ENCODE measurements at places on chromosomes 11 and 22.
A peak's percentile ranks its signal among the peaks of the same experiment; 100 is the strongest.

GRCh38 chr11:125233736-125234275 is 69.3 kb downstream of the PKNOX2 start:
- DNase-seq, result no peak

DNA sequence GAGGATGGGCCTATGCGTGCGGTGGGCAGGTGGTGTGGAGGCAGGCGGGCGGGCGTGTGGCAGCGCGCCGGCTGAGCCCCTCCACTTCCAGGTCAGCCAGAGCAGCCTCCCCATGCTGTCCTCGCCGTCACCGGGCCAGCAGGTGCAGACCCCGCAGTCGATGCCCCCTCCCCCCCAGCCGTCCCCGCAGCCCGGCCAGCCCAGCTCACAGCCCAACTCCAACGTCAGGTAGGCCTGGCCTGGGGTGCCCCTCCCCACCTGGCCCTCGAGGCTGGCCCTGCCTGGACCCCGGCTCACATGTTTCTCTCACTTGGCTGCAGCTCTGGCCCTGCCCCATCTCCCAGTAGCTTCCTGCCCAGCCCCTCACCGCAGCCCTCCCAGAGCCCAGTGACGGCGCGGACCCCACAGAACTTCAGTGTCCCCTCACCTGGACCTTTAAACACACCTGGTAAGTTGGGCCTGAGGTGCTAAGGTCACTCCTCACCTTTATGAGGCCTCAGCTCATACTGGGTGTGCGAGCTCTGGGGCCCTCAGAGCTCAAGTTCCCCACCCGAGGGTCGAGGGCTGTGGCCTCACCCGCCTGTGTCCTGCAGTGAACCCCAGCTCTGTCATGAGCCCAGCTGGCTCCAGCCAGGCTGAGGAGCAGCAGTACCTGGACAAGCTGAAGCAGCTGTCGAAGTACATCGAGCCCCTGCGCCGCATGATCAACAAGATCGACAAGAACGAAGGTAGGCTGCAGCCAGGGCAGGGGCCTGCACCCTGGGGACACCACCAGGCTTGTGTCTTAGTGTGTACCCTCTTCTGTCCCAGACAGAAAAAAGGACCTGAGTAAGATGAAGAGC is 75.3 kb downstream of the MED15 start:
- no peak for DNase-seq

DNA sequence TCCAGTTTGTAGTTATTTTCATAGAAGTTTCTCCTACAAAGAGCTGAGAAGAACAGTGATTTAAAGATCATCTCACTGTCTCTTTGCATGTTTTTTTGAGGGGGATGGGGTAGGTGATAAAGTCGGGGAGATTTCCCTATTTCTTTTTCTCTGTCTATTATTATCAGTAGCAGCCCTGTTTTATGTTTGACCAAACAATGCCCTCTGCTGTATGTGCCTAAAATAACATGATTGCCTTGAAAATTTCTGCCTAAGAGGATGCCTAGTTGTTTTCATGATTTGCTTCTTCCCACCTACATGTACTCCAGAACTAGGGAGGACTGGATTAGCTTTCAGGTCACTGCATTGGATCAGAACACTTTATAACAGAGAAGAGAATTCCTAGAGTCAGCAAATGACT is 1330.2 kb downstream of the LRRC4C start:
- peak; percentile 51 for DNase-seq

- no peak for DNase-seq
These were observed 735.1 kb upstream of the CCDC90B start for GRCh38 chr11:84021291-84021690.

DNA sequence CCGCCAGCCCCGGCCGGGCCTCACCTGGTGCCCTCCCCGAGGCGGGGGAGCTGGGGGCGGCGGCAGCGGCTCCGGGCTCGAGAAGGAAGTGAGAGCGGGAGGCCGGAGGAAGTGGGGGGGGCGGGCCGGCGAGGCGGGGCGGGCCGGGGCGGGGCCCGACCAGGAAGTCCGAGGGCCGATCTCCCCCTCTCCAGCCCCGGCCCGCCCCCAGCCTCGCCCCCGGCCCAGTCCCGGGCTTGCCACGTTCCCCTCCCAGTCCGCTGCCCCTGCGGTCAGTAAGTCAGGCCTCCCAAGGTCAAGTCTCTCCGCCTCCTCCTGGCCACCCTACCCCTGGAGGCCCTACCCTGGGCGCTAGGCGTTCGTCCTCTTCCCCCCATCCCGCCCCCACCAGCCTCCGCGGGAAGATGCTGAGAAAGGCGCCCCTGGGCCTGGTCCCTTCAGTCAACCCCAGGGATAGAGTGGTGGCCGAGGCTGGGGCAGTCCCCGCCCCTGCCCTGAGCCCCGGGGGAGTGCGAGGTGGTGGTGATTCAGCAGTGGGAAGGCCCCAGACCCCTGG is at the start of gene RHOG:
Gene RHOG (minus strand): TSS at position 90 of the 556 bp plus-strand sequence. CDS start 12,821 bp downstream, outside the sequence.
- peak; percentile 76 for DNase-seq

DNA sequence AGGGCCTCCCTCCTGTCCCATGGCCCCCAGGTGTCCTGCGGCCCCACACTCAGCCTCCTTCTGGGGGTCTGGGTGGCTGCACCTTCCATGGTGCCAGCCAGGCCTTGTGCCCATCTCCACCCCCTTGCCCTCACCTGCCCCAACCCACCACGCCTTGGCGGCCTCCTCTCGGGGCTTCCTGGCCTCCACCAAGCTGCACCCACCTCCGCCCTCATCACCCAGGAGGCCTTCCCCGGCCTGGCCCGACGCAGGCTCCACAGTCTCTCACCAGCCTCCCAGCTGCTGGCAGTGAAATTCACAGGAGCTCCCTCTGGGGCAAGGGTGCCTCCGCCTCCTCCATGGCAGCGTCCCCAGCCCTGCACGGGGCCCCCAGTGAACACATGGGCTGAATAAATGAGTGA is 35.9 kb upstream of the WNT7B start:
- no peak for DNase-seq

DNA sequence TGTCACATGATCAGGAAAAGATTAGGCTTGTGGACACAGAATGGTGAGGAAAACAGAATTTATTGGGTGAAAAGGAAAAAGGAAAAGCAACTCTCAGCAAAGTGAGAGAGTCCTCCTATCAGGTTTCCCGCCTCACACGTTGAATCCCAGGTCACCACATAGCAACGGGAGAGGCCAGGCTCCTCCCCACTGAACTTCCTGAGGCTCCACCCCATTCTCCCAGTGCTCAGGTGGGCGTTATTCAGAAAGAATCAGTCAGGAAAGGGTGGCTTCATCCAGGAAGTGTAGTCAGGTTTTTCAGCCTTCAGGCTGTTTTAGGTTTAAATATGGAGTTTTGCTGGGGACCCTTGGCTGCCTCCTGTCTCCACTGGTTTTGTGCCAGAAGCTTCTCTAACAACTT is 66.9 kb downstream of the SPON1 start:
- DNase-seq, result no peak

- no peak for DNase-seq
These were observed 26.3 kb downstream of the PDE2A start for GRCh38 chr11:72647882-72648281.

DNA sequence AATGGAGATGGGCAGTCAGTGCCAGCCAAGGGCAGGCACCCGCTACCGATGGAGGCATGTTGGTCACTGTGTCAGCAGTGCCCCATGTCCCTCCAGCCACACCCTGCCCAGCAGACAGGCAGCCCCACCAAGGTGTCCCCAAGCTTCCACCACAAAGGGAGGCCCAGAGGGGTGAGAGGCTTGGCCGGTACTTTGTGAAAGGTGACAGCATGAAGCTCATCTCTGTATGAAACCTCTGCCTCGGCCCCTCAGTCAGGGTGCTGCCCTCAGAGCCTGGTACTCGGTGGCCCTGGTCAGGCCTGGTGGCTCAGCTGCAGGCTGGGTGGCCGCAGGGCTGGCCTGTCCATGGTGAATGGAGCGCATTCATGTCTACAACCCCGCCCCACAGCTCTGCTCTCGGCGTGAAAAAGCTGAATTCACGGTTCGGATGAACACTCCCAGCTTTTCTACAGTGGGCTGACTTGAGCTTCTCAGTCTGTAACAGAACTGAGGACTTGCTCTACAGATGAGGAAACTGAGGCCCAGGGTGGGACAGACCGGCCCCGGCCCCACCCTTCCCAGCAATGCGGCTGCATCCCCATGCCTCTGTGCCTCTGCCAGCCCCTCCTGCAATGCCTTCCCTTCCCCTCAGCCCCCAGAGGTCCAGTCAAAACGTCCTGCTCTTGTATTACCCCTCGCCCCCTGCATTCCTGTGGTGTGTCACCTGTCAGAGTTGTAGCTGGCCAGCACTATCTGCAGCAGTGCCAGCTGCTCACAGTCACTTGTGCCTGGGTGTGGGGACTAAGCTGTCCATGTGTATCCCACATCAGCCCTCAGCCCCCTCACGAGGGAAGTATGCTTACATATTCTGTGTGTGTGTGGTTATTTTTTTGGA is 27.7 kb downstream of the RSPH14 start:
- no peak for DNase-seq

- no peak for DNase-seq
These were observed 206.5 kb upstream of the PGR start for GRCh38 chr11:101336155-101336554.

- DNase-seq, result no peak
These were observed 20.9 kb downstream of the TCP11L1 start for GRCh38 chr11:33060271-33060670.

GRCh38 chr11:60859616-60860250 is 4.0 kb upstream of the PTGDR2 start:
- DNase-seq, result no peak

- no peak for DNase-seq
These were observed 755.8 kb downstream of the NTM start for GRCh38 chr11:132125988-132126871.

- DNase-seq, result no peak
These were observed 18.6 kb upstream of the SCN2B start for GRCh38 chr11:118194835-118195627.

- no peak for DNase-seq
These were observed 1.8 kb upstream of the RASD2 start for GRCh38 chr22:35538801-35539321.

GRCh38 chr22:39243439-39244135 is 1.2 kb downstream of the PDGFB start:
- no peak for DNase-seq

GRCh38 chr22:19723983-19724827 is 866 bp downstream of the GP1BB start:
- no peak for DNase-seq

DNA sequence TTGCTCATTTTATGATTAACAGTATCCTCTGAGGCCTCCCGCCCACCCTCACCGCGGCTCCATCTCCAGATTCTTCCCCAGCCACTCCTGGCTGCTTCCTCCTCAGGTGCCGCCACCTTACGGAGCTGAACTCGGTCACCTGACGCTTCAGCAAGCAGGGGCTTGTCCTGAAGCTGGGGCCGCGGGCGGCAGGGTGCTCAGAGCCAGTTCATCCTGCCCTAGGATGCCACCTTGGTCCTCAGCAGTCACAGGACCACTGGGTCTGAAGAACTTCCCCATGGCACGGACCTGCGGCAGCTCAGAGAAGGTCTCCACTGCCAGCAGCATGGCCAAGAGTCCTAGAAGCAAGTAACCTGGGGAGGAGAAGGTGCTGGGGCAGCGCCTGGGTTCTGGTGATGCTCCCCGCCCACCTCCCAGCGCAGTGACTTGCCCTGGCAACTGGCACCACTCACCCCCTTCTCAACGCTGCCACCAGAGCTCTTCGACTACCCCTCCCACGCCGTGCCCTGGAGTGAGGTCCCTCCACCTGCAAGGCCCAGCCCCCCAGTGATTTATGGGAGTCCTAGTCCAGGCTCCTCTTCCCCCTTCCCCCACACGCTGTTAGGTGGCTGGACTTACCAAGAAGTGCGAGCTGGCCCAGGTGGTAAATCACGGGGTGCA is 2.6 kb downstream of the KCNK7 start:
- DNase-seq, result no peak

DNA sequence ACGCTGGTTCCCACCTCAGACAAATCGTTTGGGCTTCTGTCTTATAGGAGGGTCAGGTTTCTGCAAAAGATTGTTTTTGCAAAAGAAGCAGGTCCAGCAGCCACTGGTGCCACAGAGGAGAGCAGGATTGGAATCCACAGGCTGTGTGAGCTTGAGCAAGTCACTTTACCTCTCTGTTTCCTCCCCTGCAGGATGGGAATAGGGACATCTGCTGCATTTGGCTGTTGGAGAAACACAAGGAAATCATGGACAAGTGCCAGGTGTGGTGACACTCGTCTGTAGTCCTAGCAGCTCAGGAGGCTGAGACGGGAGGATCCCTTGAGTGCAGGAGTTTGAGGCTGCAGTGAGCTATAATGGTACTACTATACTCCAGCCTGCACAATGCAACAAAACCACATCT is 422.6 kb downstream of the MN1 start:
- DNase-seq, result no peak

DNA sequence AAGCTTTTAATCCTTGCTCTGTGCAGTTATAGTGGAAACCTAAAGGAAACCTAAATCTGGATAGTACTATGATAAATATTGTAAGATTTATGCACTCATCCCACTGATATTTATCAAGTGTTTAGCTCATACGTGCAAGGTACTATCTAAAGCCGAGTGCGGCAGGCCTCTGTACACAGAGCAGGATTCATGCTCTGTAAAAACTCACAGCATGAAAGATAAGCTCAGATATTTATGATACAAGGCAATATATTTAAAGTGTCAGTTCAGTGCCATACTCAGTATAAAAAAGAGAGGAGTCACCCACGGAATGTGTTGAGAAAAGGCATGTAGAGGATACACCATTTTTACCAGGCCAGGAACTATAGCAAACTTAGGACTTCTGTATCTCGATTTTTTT is 66.2 kb downstream of the MAML2 start:
- DNase-seq, result no peak

DNA sequence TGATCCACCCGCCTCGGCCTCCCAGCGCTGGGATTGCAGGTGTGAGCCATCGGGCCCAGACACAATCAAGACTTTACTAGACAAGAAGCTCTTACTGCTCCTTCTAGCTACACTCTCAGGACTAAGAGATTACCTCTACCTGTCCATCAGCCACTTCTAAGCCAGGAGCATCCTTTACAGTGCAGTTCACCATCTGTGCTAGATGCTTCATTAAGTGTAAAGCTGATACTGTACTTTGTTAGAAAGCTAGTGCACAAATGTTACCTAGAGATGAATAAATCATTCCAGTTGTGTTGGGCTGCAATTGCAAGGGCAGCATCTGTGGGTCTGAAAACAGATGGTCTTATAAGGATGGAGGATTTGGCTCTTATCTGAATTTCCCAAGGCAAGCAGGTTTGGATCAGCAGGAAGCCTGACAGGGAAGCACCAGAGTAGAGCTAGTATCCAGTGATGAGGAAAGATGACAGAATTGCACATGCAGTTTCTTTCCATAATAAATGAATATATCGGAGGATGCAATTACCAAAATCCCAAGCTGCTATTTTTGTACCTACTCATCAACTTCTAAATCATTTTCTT is 58.3 kb downstream of the FAM168A start:
- no peak for DNase-seq

DNA sequence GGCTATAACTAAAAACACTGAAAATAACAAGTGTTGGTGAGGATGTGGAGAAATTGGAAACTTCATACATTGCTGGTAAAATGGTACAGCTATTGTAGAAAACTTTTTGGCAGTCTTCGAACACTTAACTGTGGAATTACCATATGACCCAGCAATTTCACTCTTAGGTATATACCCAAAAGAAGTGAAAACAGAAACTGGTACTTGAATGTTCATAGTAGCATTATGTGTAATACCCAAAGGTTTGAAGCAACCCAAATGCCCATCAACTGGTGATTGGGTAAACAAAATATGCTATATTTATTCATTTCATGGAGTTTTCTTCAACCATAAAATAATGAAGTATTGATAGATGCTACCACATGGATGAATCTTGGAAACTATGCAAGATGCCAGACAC is 40.8 kb upstream of the FTH1 start:
- DNase-seq, result no peak

- DNase-seq, result no peak
These were observed 1.5 kb downstream of the ASPHD2 start for GRCh38 chr22:26430600-26430999.

- DNase-seq, result no peak
These were observed 2.3 kb upstream of the RIN1 start for GRCh38 chr11:66338276-66339161.

Data from left kidney (tissue), 8 donors.